ENCODE measurements at places on chromosomes 12 and 14. TPM values are rescaled to one million over a fixed set of nuclear protein-coding genes. Genes with fewer than 3 reads are reported as not detected.

GEMIN2 gene
- 24.5 TPM for total RNA-seq

SMIM41 gene
- not detected for total RNA-seq

IFNG-AS1 gene
- total RNA-seq = not detected

PMCH gene
- total RNA-seq = not detected

NANOG gene
- not detected for total RNA-seq

ERC1 gene
- total RNA-seq = 11.5 TPM

AQP2 gene
- not detected for total RNA-seq

FOXN4 gene
- not detected for total RNA-seq

PRMT5 gene
- total RNA-seq = 116 TPM

TIMM9 gene
- 70.1 TPM for total RNA-seq

P2RX2 gene
- total RNA-seq = not detected

GZMH gene
- total RNA-seq = not detected

HOXC9 gene
- total RNA-seq = 13.7 TPM

PTPRO gene
- total RNA-seq = not detected

KRT71 gene
- not detected for total RNA-seq

GUCY2C gene
- not detected for total RNA-seq

EML1 gene
- total RNA-seq = 45.4 TPM

ALDH1L2 gene
- 3.7 TPM for total RNA-seq

AKAP6 gene
- total RNA-seq = 0.54 TPM

KITLG gene
- 11.1 TPM for total RNA-seq

EIF2S3B gene
- total RNA-seq = 0.45 TPM

PALS1 gene
- total RNA-seq = 18.6 TPM

RGS6 gene
- total RNA-seq = not detected

FAM90A1 gene
- 0.10 TPM for total RNA-seq

FBLN5 gene
- total RNA-seq = 3.4 TPM

L3HYPDH gene
- total RNA-seq = 37.3 TPM

MANSC4 gene
- not detected for total RNA-seq

DACT1 gene
- 0.42 TPM for total RNA-seq

CIDEB gene
- total RNA-seq = 0.12 TPM

CEBPE gene
- total RNA-seq = not detected

DPF3 gene
- 0.22 TPM for total RNA-seq

GLIPR1L2 gene
- not detected for total RNA-seq

RNASE7 gene
- not detected for total RNA-seq

TAMALIN gene
- total RNA-seq = 0.56 TPM

CCDC177 gene
- not detected for total RNA-seq

WDHD1 gene
- 17.0 TPM for total RNA-seq

Data from A549 treated with ZK216348 at 1 μM for 4 hours (cell line).